ENCODE measurements at places on chromosomes 7 and 10. TPM values are rescaled to one million over a fixed set of nuclear protein-coding genes. Genes with fewer than 3 reads are reported as not detected.

The COL26A1 gene
- total RNA-seq: 9.7 TPM

The PTF1A gene
- total RNA-seq: not detected

The ATP5F1C gene
- total RNA-seq: 258 TPM

The EGR2 gene
- 0.63 TPM for total RNA-seq

The NPFFR1 gene
- total RNA-seq: 1.3 TPM

The HUS1 gene
- total RNA-seq: 27.5 TPM

The MASTL gene
- total RNA-seq: 11.9 TPM

The PPP1R17 gene
- 5.0 TPM for total RNA-seq

The ADAP1 gene
- total RNA-seq: 30.4 TPM

The CLCN1 gene
- total RNA-seq: not detected

The PLEKHA1 gene
- 47.6 TPM for total RNA-seq

The FRMPD2 gene
- total RNA-seq: 11.0 TPM

The PLEKHS1 gene
- total RNA-seq: not detected

All from parietal lobe (tissue), 2 donors.